ENCODE measurements at places on chromosomes 3 and 15.

GRCh38 chr3:182739619-182740018 is 53.7 kb upstream of the ATP11B start:
- DNase-seq = no peak

GRCh38 chr3:193861012-193861411 is 268.0 kb downstream of the OPA1 start:
- DNase-seq = no peak

DNA sequence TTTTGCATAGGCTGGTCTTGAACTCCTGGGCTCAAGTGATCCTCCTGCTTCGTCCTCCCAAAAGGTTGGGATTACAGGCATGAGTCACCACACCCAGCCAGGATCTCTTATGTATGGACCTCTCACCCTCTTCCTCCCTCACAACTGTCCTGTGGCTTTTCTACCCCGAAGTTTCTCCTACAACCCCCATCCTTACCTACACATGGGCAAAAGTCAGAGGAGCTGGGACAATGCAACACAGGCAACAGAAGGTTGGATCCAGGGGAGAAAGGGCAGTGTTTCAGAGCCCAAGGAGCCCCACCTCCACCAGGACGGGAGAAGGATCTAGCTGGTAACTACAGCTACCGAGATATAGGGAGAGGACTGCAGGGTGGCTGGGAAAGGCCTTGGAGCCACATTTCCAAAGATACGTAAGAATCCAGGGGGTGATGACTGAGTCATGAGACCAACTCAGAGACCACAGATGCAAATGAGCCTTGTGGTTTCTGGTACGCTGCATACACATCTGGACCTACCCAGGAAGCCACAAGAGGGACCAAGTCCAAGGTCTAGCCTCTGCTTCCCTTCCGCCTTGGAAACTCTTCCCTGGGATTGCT is 13.6 kb downstream of the IGDCC4 start:
- peak; percentile 91 for DNase-seq

- peak; percentile 34 for DNase-seq
Measured at GRCh38 chr3:134885877-134886621, 91.0 kb downstream of the EPHB1 start.

DNA sequence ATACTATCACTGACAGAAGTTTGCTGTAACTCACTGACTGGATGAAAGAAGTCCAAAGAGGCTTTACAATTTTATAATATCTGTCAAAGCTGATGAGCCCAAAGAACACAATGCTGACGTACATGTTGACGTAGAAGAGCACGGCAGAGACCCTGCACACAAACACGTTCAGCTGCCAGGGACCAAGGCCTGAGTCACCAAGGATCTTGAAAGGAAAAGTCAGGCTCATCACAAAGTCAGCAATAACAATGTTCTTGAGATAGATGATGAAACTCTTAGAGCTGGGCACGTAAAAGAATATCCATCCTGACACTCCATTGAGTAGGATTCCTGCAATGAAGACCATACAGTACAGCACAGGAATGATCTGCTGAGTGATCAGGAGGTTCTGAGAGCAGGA is 10.9 kb upstream of the GPR171 start:
- DNase-seq = no peak

DNA sequence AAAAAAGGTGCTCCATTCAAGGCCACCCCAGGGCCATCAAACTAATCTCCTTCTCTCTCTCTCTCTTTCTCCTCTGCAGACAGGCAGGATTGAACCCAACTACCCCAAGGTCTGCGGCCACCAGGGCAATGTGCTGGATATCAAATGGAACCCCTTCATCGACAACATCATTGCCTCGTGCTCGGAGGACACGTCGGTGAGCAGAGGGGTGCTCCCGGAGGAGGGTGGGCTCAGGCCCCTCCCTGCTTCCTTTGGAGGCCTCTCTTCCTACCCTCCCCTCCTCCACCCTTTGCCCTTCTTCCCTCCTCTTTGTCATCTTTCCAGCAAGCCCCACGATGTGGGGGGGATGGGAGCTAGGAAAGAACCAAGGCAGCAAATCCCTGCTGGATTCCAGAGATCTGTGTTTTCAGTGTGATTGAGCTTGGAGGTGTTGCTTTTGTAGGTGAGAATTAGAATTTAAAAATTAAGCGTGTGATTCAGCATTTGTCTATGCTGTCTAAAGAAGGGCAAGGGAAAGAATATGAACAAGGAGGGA is 116.3 kb downstream of the CORO2B start:
- no peak for DNase-seq

GRCh38 chr3:182508919-182509711 is 284.2 kb upstream of the ATP11B start:
- DNase-seq = no peak

DNA sequence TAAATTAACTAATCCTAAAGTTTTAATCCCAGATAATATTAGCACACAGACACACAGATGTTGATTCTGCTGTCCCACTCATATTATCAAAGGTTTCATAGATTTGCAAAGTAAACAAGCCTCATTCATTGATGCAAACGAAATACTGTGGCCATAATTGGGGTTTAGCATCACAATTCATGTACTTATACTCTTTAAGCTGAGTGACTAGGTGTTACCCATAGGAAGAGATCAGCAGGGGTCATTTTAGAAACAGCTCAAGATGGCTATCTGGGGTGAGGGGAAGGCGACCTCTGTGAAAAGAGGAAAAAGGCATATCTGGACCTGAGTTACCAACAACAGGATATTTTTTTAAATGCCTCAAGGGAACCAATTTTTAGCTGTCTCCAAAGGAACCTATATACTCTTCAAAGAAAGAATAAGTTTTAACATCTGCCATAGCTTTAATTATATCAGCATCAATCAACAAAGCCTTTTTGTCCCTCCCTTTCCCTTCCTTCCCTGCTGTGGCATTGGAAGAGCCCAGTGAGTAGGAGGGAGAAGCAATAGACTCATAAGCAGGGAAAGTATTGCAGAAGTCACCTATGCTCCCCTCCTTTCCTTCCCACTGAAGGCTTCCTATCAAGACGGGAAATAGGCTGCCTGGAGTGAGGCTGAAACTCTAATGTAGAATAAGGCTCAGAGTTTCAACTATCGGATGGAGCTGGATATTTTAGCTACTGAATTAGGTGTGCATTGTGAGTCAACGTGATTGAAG is 553.4 kb downstream of the ZIC1 start:
- DNase-seq = no peak

- no peak for DNase-seq
Measured at GRCh38 chr15:80929689-80930088, 59.9 kb downstream of the MESD start.

- no peak for DNase-seq
Measured at GRCh38 chr15:69675731-69676130, 223.1 kb downstream of the RPLP1 start.

GRCh38 chr3:188542196-188542595 is 388.2 kb downstream of the LPP start:
- DNase-seq = no peak

DNA sequence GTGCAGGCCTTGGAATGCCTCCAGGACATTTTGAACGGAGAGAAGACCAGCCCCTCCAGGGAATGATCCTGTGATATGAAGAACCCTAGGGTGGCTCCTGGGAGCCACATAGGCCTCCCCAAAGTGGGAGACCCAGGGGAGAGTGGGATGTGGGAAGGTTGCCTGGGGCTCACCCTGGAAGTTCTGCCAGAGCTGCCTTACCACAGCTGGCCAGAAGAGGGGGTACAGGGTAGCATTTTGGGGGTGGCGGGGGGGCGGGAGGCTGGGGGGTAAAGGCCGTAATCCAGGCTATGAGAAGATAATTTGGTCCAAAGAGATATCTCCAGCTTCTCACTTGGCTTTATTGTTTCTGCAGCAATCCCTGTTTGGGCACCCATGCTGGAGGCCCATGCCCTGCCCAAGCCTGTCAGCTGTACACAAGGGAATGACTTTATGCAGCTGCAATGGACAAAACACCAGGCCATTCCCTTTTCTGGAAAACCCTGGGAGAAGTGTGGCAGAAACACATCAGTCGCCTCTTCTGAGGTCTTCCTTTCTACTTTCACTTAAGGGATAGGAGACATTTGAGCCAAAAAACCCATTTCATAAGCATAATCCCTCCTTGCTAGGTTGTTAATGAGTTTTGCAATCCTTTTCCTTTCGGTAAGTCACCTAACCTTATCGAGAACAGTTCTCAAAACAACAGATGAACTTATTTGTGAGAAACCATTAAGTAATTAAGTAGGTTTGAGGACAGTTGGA is 11.0 kb upstream of the MUSTN1 start:
- DNase-seq = no peak

DNA sequence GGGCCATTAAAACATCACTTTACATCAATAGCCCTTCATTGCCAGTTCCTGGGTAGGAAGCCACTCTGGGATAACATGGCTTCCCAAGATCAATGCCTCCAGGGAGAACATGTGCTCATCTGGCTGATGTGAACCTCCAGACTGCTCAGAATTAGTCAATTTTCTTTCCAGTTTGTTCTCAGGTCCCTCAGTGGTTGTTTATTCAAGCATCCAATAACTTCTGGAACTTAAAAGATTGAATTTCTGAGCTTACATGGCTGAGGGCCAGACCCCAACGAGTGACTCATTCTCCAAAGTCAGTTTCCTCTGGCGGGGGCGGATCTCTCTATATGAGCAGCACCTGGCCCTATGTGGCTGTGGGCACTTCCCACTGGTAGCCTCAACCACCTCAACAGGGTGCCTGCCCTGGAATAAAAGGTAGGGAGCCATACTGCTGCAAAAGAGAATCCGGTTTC is 34.0 kb downstream of the LYZL4 start:
- DNase-seq = peak; percentile 81

GRCh38 chr3:74265069-74265468 is 349.4 kb downstream of the CNTN3 start:
- DNase-seq = no peak

- DNase-seq = no peak
Measured at GRCh38 chr3:56724676-56725075, 41.6 kb upstream of the TASOR start.

DNA sequence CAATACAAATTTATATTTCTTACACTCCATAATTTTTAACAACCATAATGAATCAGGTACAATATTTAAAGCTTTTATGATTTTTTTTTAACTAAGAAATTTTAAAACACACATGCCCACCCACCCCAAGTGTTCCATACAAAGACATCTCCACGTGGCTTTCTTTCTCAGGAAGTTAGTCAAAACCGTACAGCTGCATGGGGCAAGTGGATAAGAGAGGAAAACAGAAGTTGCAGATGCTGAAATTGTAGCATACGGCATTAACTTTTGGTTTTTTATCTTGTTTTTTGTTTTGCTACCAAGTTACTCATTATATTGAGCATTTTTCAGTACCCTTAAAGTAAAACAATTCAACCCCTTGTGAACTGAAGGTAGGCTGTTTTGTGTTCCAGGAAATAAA is 14.8 kb downstream of the GNB4 start:
- DNase-seq = no peak

- DNase-seq = no peak
Measured at GRCh38 chr3:152192050-152192449, 76.7 kb upstream of the MBNL1 start.

DNA sequence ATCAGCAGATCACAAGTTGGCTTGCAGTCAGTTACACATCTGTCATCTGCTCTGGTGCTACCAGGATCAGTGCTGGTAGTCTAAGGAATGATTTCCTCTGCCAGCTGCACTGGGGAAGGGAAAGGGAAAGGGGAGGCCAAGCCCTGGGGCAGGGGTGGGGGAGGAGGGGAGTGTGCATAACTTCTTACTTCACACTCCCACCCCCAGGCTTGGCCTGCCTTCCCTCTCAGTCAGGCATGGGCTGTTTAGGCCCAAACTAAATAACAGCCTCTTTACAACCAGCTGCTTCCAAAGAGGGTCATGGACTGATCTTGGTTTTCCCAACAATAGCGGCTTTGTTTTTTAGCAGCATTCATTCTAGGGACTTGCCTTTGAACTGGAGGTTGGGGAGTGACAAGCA is 86.1 kb upstream of the PSMD6 start:
- peak; percentile 93 for DNase-seq

DNA sequence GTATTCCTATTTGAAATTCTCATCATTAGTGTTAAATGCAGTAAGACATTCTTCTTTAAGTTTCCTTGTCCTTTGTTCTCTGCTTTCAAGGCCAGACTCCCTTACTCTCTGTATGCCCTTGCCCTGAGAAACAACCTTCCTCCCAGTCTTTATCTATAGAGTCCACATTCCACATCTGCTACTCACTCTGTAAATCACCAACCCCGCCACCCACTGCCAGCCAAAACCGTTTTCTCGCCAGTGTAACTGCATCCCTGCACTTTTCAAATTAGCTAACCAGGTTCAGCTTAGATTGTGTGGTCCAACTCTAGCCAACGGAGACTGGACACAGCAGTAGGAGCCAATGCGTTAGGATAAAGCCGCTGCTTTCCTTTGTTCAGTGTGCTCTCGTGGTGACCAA is 402.4 kb upstream of the PDZRN3 start:
- no peak for DNase-seq

- DNase-seq = no peak
Measured at GRCh38 chr15:86725628-86726027, 646.0 kb downstream of the AGBL1 start.

DNA sequence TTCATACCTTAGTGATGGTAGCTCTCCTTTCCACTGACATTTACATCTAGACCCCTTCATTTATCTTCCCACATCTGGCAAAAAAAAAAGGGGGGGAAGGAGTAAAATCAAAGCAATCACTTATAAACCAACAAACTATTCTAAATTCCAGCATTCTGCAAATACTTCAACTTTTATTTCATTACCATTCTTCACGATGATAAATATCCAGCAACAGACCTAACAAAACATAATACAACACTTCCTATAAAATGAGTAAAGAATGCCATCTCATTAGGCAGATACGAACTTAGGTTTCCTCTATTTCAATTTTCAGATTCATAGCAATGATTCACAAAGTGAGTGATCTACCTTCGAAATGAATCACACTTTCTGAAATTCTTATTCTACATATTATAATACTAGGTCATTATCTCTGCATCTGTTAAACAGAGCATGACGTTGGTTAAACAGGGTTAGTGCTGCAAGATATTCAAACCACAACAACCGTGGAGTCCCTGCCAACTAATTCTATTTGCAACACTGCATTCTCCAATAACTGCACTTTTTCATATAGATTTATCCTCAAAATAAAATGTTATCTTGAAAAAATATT is at the start of gene LRRFIP2:
LRRFIP2 (minus strand) TSS at position 51 of the 595 bp plus-strand sequence. CDS start 25,599 bp downstream, outside the sequence.
- DNase-seq = peak; percentile 24

- peak; percentile 46 for DNase-seq
Measured at GRCh38 chr15:73631915-73632669, 1.1 kb downstream of the NPTN start.

DNA sequence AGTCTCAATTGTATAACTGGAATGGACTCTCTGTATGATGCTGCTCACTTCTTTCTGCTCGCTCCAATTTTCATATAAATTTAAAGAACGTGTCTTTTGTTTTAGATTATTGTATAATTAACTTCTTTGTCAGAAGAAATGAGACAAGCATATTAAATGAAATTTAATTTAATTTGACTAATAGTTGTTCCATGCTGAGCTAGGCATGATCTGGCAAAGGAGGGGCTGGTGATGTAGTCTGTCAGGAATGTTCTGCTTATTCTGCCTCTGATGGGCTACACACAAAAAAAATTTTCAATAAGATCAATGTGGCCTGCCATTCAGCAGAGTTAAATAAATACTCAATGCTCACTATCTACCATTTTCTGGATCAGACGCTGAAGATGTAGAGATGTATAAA is 208.4 kb upstream of the CD96 start:
- DNase-seq = no peak

All from SW480 (cell line).